Mesenteric fat pad (tissue), 1 donor: ENCODE measurements at places on chromosomes 4 and X. TPM values are rescaled to one million over a fixed set of nuclear protein-coding genes. Genes with fewer than 3 reads are reported as not detected.

FAM149A gene
- total RNA-seq: 10.1 TPM

TBX22 gene
- total RNA-seq: not detected

SORBS2 gene
- 17.5 TPM for total RNA-seq

CFAP47 gene
- total RNA-seq: not detected

RAI2 gene
- 15.9 TPM for total RNA-seq

PNPLA4 gene
- 19.9 TPM for total RNA-seq

NLGN3 gene
- total RNA-seq: 0.48 TPM

MAGEB1 gene
- total RNA-seq: not detected

BMPR1B gene
- 0.45 TPM for total RNA-seq

COL4A5 gene
- 1.7 TPM for total RNA-seq

AVPR2 gene
- 7.2 TPM for total RNA-seq

TMEM255A gene
- total RNA-seq: 1.00 TPM

OTC gene
- not detected for total RNA-seq

SLITRK4 gene
- total RNA-seq: 1.5 TPM

HHIP gene
- 0.06 TPM for total RNA-seq

LANCL3 gene
- 0.35 TPM for total RNA-seq

ENPEP gene
- 13.9 TPM for total RNA-seq

GAGE12H gene
- total RNA-seq: not detected

GAGE12E gene
- not detected for total RNA-seq

TMSB15C gene
- total RNA-seq: 0.19 TPM

SERTM2 gene
- not detected for total RNA-seq

ZNF280C gene
- 3.3 TPM for total RNA-seq

MAGEE1 gene
- 1.2 TPM for total RNA-seq

PJA1 gene
- 57.6 TPM for total RNA-seq

PCYT1B gene
- 0.10 TPM for total RNA-seq

SERPINA7 gene
- not detected for total RNA-seq

RBM46 gene
- total RNA-seq: not detected

ETNPPL gene
- not detected for total RNA-seq

C4orf54 gene
- total RNA-seq: not detected

P2RY4 gene
- 0.42 TPM for total RNA-seq

NPY1R gene
- 17.2 TPM for total RNA-seq

SMAD1 gene
- 14.7 TPM for total RNA-seq

PCDH18 gene
- total RNA-seq: 23.3 TPM

CABS1 gene
- total RNA-seq: not detected

PNMA3 gene
- total RNA-seq: 0.22 TPM

EVC2 gene
- total RNA-seq: 4.0 TPM

FAT1 gene
- total RNA-seq: 50.3 TPM

NEIL3 gene
- total RNA-seq: 0.32 TPM

CSAG1 gene
- total RNA-seq: not detected

BCORL1 gene
- 42.5 TPM for total RNA-seq

PDZD4 gene
- total RNA-seq: 2.5 TPM

FOXR2 gene
- not detected for total RNA-seq

AFM gene
- not detected for total RNA-seq

UGT8 gene
- total RNA-seq: 0.13 TPM

CLNK gene
- total RNA-seq: not detected

CXCR3 gene
- 0.22 TPM for total RNA-seq

CNKSR2 gene
- 0.80 TPM for total RNA-seq

ZFP42 gene
- not detected for total RNA-seq

BEX5 gene
- total RNA-seq: 1.2 TPM

MAGEA2B gene
- total RNA-seq: not detected

NSUN7 gene
- 1.7 TPM for total RNA-seq
